ENCODE measurements at places on chromosomes 16 and 17. TPM values are rescaled to one million over a fixed set of nuclear protein-coding genes. Genes with fewer than 3 reads are reported as not detected.

The ARSG gene
- 10.7 TPM for total RNA-seq

The VPS35 gene
- 54.5 TPM for total RNA-seq

The DEXI gene
- total RNA-seq, result 28.4 TPM

The KIF22 gene
- total RNA-seq, result 27.4 TPM

GRCh38 chr17:51618476-51618875 is 358.1 kb downstream of the UTP18 start:
- H3K36me3 ChIP-seq, result no peaks in the 10 kb centered on the region
- no peaks in the 10 kb centered on the region for H3K27me3 ChIP-seq
- DNase-seq, result no peak
- H3K27ac ChIP-seq, result no peak overlapping the region

DNA sequence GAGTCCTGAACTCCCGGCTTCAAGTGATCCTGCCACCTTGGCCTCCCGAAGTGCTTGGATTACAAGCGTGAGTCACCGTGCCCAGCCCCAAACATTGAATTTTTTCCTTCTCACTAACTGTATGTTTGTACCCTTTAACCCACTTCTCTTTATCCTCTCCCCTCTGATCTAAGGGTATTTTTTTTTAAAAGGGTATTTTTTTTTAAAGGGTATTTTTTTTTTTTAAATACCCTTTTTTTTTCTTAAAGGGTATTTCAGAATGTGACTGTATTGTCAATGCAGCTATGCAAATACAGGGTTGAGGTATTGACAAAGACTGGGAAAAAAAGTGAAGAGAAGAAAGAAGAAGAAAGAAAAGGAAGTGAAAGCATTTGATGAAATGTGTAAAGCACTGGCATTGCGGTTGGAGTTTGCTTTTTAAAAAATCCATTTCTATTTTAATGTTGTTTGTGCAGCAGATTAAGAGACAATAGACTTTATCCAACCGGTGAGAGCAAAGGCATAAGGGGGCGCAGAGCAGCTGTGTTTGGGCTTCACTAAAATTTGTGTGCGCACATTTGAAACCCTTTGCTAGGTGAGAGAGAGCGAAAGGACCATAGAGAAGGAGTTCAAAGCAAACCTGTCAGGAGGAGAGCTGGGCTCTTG is 42.4 kb downstream of the SYT17 start:
- H3K4me1 ChIP-seq, result no peaks in the 10 kb centered on the region
- H3K36me3 ChIP-seq, result no peaks in the 10 kb centered on the region
- no peak overlapping the region for H3K27ac ChIP-seq
- H3K4me3 ChIP-seq, result no peak overlapping the region
- DNase-seq, result no peak

DNA sequence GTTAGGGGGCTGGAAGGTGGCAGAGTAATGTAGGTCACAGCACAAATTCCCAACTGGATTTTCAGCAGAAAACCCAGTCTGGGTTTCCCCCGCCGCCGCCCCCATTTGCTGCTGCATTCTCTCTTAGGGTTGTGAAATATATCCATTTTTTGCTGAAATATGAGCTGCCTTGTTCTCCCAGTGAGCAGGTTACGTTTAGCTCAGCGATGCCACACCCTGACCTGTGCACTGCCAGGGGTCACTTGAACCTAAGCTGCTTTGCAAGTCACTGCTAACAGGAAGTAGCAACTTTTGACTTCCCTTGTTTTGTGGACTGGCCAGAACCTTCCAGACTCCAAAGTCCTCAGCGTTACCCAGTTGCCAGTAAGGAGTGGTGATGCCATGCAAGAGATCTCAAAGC is 274.1 kb downstream of the CPPED1 start:
- peaks cover 8% of the 10 kb centered on the region for H3K4me1 ChIP-seq
- H3K27ac ChIP-seq, result no peak overlapping the region
- no peak overlapping the region for H3K4me3 ChIP-seq

- H3K27ac ChIP-seq, result peak overlapping the region; percentile 99
- peak; percentile 97 for DNase-seq
- H3K4me1 ChIP-seq, result peaks cover 76% of the 10 kb centered on the region
- H3K36me3 ChIP-seq, result no peaks in the 10 kb centered on the region
- no peaks in the 10 kb centered on the region for H3K27me3 ChIP-seq
Measured at GRCh38 chr17:82230609-82231311, 1.9 kb downstream of the SLC16A3 start.
